Activated T-helper 17 cell treated with anti-CD3 and anti-CD28 coated beads, Interleukin-2, amount 50 U/mL, for 72 hours (primary cell): ENCODE measurements at places on chromosomes 12 and 14. TPM values are rescaled to one million over a fixed set of nuclear protein-coding genes. Genes with fewer than 3 reads are reported as not detected.

Gene DLK1
- total RNA-seq: not detected

Gene RXYLT1
- total RNA-seq: 18.1 TPM

Gene PWP1
- 72.3 TPM for total RNA-seq

Gene SAMD15
- total RNA-seq: 0.29 TPM

Gene ANKRD33
- total RNA-seq: not detected

Gene VCPKMT
- 8.2 TPM for total RNA-seq

Gene TMEM30B
- total RNA-seq: 1.0 TPM

Gene NRXN3
- total RNA-seq: not detected

Gene HOTAIR
- total RNA-seq: not detected

Gene ABCD2
- 3.3 TPM for total RNA-seq

Gene MGST1
- not detected for total RNA-seq

DNA sequence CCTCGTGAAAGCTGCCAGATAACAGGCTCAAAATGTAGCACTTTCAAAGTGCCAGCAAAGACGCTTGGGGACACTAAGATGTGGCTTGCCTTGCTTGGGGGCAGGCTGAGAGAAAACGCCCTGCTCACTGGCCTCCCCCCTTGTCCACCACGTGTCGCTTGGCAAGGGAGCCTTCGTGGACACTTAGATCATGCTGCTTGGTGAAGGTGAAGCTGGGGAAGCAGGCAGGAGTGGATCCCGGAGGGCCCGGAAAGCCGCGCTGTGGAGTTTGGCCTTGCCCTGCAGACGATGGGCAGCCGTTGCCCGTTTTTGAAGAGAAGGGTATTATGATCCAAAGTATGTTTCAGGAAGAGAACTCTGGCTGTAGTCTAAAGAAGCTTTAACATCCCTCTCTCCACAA, 53.4 kb upstream of the BDKRB2 start:
- ATAC-seq: no peak

DNA sequence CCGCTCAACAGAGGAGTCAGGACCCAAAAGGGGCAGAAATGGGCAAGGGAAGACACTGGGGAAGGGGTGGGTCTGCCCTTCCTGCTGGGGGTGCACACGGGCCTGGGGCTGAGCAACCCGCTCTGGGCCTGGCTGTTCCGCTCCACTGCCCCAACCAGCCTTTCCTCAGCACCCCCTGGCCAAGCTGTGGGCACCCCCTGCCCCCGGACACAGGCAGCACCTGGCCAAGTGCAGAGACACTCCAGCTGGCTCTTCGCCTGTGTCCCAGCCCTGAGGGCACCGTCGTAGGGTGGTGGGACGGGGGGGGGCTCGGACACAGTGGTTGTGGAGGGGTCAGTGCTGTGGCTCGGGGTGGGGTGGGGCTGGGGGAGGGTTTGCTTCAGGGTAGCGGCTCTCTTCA, 10.3 kb downstream of the PACS2 start:
- no peak for ATAC-seq

DNA sequence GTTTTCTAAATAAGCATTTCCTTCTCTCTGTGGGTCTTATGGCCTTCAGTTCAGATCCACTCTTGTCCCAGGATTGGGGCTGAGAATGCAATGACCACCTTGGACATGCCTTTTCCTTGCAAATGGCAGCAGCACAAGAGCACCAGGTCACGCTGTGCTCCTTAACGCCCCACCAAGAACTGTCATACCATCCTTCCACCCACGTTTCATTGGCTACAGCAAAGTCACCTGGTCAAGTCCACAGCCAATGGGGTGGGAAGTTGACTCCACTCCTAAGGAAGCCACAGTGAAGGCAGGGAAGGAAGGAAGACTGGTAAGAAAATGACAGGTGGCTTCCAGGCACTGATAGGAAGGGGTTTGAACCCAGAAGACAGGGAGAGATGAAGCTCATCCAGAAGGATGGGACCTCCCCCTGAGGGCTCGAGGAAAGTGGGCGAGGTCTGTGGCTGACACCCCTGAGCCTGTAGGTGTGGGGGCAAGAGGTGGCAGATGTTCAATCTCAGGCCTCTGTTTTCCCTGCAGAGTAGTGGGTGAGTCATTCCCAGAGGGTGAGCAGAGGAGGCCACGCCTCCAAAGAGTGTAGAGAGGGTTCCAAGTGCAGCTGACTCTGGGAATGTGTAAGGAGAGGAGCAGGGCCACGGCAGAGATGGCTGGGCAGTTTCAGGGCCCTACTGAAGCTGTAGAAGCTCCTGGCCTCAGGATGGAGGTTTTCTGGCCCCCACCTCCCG, 113.5 kb upstream of the VRK1 start:
- peak; percentile 45 for ATAC-seq

DNA sequence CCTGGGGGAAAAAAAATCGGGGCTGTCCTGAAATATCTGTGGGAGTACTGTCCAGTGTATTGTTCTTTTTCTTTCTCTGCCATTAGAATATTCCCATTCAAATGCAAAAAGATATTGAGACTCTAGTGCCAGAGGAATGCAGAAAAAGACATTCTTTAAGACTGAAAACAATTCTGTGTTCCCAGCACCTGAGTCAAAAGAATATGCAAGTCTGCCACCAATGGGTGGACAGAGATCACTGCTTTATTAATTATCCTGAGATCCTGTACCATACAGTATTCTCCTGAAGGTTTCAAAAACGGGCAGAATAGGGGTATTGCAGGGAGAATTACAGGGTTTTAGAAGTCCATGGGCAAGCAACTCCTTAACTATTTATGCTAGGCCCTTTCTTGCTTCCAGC, 361.8 kb downstream of the C12orf50 start:
- ATAC-seq: no peak

DNA sequence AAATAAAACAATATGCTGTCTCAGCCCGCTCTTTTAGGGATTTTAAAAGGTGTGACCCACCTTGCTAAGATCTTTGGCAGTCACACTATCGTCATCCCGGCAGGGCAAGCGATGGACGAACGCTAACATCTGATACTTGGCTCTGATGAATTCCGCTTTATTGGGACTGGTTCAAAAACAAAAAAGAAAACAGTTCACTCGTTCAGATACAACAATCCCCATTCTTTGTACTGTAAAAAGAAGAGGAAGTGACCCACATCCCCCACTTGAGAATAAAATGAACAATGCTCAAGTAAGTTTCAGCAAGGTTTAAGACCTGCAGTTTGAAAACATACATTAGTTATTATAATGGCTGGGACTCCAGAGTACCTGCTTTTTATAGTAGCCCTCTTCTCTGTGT, 7.3 kb downstream of the GIT2 start:
- no peak for ATAC-seq

DNA sequence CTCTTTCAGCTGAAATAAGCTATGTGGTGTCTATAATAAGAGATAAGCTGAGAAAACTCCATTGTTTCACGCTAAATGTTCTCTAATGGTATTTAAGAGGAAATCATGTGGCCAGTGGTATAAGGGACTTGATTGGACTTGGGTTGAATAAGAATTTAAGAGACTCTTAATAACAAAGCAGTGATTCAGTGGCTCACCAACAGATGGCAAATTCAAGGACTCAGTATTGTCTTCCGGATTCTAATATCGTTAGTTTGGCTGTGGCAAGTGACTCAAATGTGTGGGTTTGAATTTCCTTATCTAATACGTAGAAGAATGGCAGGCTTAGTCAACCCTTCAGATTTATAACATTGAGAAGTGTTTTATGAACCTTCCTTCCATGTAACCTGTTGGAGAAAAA, 49.1 kb upstream of the KCNH3 start:
- no peak for ATAC-seq

- peak; percentile 19 for ATAC-seq
These were observed 494.4 kb upstream of the RGS6 start for GRCh38 chr14:71437870-71438269.

GRCh38 chr14:50018201-50018932, 98.0 kb downstream of the VCPKMT start:
- ATAC-seq: no peak

- ATAC-seq: no peak
These were observed 168.1 kb upstream of the DAAM1 start for GRCh38 chr14:59020382-59020781.

GRCh38 chr12:124170760-124171159, 124.1 kb upstream of the RFLNA start:
- no peak for ATAC-seq

DNA sequence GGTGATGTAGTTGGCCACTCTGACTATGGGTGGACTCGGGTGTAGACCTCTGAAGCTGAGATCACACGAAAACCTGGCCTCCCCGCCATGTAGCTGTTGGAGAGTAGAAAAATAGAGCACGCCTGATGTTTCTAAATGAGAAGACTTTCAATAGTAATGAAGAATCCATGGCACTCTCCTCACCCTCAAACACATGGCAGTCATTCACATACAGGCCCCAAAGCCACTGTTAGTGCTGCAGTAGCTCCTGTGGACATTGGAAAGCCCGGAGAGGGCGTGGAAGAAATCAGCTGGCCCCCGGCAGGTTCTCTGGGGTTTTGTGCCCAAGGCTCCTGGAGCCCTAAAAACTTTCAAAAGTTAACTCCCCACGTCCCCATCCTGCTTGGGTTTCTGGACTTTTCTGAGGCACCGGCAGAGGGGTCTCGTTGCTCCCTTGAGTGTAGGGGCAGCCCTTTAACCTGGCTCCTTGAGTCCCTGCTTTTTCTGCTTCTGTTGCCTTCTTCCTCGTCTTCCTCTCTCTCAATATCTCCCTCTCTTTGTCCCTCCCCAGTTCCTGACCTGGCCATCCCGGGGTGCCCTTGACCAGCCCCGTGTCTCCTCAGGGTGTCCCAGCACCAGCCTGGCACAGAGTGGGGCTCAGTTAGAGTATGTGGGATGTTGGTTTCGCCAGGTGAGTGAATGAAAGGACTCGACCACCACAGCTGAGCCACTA, 8.3 kb downstream of the MEG3 start:
- no peak for ATAC-seq

GRCh38 chr12:104966677-104967076, 8.6 kb upstream of the SLC41A2 start:
- ATAC-seq: peak; percentile 59

DNA sequence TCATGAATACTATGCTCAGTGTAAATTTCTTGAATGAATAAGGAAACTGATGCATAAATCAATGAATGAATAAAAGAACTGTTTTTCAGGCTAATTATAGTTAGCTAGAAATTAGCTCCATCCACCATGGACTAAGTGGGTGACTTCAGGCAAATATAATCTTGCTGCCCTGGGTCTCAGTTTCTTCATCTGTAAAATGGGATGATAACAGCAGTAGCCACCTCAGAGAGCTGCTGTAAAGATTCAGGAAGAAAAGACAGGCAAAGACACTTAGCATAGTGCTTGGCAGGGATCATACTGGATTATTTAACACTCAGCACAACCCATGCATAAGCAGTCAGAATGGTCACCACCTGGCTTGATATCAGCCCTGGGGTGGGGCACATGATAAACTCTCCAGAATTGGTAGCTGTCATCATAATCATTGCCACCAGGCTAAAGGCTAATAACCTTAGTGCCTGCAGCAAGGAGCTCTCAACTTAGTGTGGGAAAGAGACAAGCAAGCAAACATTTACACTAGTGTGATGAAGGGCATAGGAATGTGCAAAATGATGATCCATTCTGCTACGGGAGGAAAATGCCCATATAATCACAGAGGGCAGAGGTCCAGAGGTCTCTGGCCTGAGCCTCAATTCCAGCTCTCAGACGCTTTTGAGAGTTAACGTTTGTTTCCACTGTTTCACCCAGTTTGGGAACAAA, 234.7 kb upstream of the TBX3 start:
- no peak for ATAC-seq

- ATAC-seq: no peak
These were observed 47.2 kb upstream of the KTN1 start for GRCh38 chr14:55532645-55533344.

DNA sequence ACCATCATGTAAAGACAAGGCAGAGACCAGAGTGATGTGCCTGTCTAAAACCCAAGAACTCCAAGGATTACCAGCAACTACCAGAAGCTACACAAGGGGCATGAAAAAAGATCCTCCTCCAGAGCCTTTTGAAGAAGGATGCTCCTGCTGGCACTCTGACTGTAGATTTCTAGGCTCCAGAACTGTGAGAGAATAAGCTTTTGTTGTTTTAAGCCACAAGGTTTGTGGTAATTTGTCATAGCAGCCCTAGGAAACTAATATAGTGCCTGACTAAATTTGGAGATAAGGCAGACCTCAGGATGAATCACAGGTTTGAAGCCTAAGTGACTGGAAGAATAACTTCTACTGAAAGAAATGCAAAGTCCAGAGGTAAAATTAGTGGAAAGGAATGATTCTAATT, 132.9 kb downstream of the CEP83 start:
- peak; percentile 97 for ATAC-seq

GRCh38 chr12:131028587-131029338, 75.1 kb downstream of the ADGRD1 start:
- no peak for ATAC-seq

DNA sequence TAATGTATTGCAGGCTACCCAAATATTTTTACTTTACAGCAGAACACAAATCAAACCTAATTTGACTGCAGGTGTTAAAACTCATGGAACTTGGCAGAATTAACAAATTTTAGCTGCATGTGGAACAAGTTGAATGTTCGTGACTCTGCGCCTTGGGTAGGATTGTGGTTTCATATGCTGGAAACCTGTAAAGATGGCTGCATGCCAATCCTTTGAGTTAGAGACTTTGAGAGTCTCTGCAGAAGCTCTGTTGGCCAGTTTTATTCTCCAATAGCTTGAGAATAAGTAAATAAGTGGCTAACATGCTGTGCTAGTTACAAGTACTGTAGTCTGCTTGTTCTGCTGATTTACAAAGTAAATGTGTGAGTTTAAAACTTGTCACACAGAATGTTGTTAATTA, 77.8 kb downstream of the PDE6H start:
- no peak for ATAC-seq

DNA sequence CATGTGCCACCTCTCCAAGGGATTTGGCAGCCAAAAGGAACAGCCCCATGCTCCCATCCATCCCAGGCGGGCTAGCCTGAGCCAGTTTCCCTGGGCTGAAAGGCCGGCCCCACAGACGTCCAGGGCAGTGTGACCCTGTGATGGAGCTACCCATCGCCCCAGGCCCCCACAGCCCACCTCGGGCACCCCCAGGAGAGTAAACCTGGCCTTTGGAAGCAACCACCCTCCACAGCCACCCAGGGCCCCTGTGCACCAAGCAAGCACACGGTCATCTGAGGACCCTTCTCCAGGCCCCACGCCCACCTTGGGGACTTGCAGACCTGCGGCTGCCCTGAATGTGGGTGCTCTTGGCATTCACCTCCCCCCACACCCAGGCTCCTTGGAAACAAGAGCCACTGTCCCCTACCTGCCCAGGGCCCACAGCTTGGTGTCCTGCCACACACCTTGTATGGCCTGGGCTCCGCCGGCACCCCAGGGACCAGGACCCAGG, 8.4 kb downstream of the AHNAK2 start:
- ATAC-seq: no peak

- no peak for ATAC-seq
These were observed 43.4 kb downstream of the PPP2R5E start for GRCh38 chr14:63499701-63500250.

GRCh38 chr14:55851301-55851700, 266.9 kb upstream of the PELI2 start:
- ATAC-seq: no peak
